ENCODE measurements at places on chromosomes 11 and 22.

DNA sequence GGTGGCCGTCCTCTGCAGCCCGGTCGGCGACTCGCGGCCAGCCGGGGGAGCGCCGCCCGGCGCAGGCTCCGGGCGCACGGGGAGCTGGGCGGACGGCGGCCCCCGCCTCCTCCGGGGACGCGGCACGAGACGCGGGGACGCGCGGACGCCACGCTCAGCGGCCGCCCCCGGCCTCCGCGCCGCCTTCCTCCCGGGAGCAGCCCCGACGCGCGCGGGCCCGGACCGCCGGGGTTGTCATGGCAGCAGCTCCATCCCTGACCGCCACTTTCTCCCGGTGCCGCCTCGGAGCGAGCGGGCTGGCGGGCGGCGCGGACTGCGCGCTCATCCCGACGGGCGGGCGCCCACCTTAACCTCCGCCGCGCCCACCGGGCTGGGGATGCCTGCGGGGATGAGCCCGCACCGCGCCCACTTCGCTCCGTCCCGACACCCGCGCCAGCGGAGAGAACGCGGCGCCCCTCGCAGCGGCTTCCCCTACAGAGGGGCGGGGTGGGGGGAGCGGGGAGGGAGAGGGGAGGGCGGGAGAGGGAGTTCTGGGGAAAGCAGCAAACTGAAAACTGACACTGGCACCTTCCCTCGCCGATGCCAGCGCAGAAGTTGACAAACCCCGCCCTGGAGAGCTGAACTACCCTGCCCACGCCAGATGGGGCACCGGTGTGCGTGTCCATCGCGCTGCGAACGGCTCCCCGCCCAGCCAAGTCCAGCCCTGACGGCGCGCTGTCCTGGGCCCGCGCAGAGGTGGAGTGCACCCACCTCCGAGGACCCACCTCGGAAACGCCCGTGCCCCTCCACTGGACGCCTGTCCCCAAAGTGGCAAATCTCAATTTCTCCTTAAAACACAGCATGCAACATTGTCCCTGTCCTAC, 588.4 kb downstream of the OPCML start:
- no peak for DNase-seq

- no peak for DNase-seq
Measured at GRCh38 chr11:111697933-111698371, 68.2 kb downstream of the PPP2R1B start.

- DNase-seq: no peak
Measured at GRCh38 chr11:111001986-111002611, 243.4 kb upstream of the POU2AF2 start.

- peak; percentile 33 for DNase-seq
Measured at GRCh38 chr11:120581313-120581712, 69.8 kb downstream of the GRIK4 start.

- DNase-seq: no peak
Measured at GRCh38 chr11:65903068-65903481, 2.9 kb upstream of the FOSL1 start.

DNA sequence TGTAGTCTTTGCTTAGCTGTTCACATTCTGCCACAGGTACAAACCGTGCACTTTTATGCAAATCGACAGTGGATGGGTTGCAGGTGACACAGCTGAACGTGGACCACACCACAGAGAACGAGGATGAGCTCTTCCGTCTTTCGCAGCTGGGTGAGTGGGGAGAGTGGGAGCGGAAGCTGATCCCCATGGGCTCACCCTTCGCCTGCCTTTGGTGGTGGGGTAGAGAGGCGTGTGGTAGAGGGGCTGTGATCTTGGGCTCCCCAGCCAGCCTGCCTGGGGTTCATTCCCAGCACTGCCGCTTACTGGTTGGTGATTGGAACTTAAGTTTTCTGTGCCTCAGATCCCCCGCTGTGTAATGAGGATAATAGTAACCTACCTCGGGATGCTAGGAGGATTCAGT, 19.1 kb downstream of the TAB1 start:
- no peak for DNase-seq

GRCh38 chr11:128496692-128497060, 90.7 kb downstream of the ETS1 start:
- no peak for DNase-seq

- DNase-seq: no peak
Measured at GRCh38 chr11:58927393-58928106, 11.7 kb upstream of the GLYATL1 start.

DNA sequence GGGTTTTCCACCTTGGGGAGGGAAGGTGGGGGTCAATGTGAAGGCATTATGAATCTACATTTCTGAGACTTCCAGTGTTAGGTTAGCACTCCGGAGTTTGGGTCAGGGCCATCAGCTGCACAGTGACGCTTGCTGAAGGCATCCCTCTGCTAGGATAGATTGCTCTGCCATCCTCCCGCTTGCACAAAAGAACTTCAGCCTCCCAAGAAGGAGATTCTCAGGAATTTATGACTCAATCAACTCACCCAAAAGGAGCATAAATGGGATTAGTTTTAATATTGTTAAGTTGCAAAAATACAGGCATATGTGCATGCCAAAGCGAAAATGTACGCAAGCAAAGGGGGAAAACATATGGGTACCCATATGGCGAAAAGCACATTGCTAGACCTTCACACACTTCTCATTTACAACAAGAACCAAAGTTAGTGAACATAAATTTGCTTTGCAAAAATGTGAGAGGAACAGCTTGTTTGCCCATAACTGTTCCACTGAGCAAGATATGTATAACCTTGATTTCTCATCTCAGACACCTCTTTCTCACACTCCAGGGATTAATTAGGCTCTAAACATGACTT, 1013.0 kb downstream of the OPCML start:
- DNase-seq: no peak

GRCh38 chr11:35330156-35330889, 89.0 kb downstream of the SLC1A2 start:
- no peak for DNase-seq

DNA sequence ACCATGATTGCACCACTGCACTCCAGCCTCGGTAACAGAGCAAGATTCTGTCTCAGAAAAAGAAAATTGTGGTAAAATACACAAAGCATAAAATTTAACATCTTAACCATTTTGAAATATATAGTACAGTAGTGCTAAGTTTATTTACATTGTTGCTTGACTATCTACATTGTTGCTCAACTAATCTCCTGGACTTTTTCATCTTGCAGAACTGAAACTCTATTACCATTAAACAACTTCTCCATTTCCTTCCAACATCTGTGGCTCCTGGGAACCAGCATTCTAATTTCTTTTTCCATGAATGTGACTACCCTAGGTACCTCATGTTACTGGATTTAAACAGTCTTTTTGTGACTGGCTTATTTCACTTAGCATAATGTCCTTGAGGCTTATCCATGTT, 13.5 kb upstream of the VWA5A start:
- DNase-seq: no peak

- no peak for DNase-seq
Measured at GRCh38 chr11:64771861-64772260, 6.5 kb downstream of the SF1 start.

DNA sequence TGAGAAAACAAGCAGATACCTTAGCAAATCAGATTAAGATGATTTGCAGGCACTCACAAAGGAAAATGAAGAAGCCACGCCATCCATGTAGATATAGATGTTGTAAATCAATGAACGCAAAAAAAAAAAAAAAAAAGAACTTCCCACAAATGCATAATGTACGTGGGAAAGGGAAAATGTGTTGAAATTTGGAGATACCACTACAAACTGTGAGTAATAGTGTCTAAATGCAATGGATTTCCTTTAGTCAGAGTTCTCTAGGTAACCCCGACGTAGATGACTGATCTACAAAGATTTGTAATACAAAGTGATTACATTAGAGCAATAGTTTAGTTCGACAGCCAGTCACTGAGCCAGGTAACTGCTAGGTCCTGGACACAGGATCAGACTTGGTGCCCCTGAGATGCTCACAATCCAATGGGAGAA, 783 bp upstream of the ANKRD54 start:
- DNase-seq: no peak

- DNase-seq: no peak
Measured at GRCh38 chr11:24497831-24498230, 978 bp downstream of the LUZP2 start.

DNA sequence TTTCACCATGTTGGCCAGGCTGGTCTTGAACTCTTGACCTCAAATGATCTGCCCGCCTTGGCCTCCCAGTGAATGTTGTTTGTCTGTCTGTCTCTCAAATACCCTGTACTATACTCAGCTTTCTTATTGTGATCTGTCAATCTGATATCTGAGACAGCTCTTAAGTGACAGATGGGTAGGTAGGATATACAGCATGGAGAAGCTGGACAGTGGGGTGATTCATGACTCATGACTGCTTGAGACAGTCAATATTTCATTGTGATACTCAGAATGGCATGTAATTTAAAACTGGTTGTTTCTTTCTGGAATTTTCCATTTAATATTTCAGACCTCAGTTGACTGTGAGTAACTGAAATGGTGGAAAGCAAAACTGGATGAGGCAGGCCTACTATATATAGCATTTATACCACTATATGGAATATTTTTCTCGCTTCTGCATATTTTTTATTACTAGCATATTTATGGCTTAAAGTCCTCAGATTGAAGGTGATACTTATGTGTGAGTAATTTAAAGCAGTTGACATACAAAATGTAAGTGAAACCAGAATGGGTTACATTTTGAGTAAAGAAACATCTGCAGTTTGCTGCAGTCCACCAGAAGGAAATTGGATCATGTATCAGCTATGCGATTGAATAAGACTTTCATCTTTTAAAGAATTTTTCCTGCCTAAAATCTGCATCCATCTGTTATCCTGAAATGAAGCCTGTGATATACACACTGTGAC, 22.3 kb downstream of the ARHGAP42 start:
- DNase-seq: no peak

GRCh38 chr11:7982582-7983119, 4.5 kb upstream of the EIF3F start:
- DNase-seq: no peak

DNA sequence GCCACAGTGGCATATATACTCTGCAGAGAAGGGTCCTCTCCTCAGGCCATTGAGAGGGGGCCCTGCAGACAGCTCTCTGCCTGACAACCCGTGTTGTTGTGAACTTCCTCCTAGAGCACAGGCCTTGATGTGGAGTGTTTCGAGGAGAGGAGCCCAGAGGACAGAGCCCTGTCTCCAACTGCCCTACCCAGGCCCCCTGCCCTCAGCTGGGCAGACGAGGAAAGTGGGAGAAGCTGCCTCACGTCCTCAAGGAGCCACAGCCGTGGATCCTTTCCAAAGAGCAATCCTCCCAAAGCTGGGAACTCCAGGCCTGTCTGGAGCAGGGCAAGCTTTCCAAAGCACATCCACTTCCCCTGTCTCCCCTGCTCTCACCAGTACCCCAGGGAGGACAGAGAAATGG, 10.7 kb downstream of the LMO1 start:
- no peak for DNase-seq

GRCh38 chr11:73265278-73265810, 6.8 kb upstream of the P2RY6 start:
- DNase-seq: no peak

DNA sequence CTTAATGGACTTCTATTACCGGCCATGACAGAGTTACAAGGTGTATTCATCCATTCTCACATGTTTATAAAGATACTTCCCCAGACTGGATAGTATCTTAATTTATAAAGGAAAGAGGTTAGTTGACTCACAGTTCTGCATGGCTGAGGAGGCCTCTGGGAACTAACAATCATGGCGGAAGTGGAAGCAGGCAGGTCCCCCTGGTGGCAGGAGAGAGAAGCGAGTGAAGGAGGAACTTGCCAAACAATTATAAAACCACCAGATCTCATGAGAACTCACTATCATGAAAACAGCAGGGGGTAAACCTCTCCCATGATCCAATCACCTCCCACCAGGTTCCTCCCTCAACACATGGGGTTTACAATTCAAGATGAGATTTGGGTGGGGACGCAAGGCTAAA, 170.0 kb upstream of the PDGFD start:
- DNase-seq: no peak

DNA sequence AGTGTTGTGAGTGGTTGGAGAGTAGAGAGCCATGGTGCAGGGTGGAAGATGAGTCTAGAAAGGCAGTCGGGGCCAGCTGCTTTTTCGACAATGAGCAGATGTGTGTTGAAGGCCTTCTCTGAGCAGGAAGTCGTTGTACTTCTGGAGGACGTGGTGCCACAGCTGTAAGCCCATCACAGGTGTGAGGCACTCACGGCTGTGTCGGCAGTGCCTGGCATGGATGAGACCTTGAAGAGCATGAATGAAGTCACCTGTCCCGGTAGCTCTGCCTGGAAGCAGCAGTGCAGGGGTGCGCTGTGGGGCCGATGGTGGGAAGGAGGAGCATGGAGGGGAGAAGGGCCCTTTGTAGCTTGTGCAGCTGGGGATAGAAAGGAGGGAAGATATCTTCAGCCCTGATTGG, 165.2 kb downstream of the PKNOX2 start:
- DNase-seq: no peak

GRCh38 chr22:41998361-41999261, at the start of gene WBP2NL:
Gene WBP2NL (plus strand): TSS chr22:41998788. CDS start chr22:41998819, 31 bp downstream.
- DNase-seq: no peak

DNA sequence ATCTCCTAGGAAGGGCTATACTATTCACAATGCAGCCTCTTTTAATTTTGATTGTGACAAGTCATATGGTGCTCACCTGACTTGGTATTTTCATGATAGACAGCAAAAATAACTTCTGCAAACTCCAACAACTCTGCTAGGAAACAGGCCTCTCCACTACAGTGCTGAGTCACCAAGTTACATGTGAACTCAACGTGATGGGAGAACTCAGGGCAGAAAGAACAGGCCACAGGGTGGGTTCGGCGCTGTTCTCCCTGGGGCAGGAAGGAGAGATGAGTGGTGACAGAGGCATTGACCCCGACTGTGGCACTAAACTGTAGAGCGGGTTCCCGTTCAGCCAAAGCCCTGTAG, 76.6 kb upstream of the UCP3 start:
- no peak for DNase-seq

- DNase-seq: no peak
Measured at GRCh38 chr22:37331856-37332536, 49.7 kb downstream of the CYTH4 start.
